ENCODE measurements at places on chromosomes 7 and 10.

DNA sequence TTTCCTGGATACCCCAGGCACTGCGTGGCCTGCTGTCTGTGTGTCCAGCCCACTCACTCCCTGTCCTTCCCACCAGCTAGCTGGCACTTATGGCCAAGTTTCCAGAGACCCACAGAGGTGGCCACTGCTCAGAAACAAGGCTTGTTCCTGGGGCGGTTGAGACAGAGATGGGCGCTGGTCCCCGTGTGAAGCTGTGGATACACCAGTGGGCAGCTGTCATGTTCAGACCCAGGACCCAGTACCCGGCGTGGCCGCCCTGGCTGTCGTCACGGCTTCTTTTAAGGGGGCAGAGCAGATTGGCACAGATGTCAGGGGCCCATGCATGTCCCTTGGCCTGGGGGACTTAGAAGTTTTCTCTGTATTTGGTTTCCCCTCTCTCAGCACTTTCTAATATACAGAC is 36.3 kb downstream of the FOXL3 start:
- DNase-seq: no peak

DNA sequence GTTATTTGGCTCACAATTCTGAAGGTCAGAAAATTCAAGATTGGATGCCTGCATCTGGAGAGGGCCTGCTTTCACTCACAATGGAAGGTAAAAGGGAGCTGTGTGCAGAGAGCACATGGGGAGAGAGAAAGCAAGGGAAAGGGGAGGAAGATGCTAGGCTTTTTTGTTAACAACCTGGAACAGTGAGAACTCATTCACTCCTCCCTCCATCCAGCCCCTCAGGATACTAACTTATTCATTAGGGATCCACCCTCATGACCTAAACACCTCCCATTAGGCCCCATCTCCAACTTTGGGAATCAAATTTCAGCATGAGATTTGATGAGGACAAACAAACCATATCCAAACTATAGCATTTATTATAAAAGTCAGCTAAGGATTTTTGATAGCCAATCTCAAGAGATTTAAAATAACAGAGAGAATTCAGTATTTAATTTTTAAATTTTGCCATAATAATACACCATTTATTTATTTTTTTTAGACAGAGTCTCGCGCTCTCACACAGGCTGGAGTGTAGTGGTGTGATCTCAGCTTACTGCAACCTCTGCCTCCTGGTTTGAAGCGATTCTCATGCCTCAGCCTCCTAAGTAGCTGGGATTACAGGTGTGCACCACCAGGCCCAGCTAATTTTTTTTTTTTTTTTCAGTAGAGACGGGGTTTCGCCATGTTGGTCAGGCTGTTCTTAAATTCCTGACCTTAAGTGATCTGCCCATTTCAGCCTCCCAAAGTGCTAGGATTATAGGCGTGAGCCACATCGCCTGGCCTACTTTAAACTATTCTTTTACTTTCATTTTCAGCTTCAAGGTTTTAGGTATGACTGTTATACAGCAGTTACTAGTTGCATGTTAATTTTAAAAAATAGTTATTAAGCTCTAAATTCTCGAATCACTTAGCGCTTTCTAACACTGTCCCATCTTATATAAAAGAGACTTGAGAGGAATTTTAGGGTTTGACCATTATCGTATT is 20.3 kb upstream of the ETV1 start:
- no peak for DNase-seq

- DNase-seq: peak; percentile 27
Measured at GRCh38 chr7:76155938-76156337, 45.8 kb upstream of the SRRM3 start.

DNA sequence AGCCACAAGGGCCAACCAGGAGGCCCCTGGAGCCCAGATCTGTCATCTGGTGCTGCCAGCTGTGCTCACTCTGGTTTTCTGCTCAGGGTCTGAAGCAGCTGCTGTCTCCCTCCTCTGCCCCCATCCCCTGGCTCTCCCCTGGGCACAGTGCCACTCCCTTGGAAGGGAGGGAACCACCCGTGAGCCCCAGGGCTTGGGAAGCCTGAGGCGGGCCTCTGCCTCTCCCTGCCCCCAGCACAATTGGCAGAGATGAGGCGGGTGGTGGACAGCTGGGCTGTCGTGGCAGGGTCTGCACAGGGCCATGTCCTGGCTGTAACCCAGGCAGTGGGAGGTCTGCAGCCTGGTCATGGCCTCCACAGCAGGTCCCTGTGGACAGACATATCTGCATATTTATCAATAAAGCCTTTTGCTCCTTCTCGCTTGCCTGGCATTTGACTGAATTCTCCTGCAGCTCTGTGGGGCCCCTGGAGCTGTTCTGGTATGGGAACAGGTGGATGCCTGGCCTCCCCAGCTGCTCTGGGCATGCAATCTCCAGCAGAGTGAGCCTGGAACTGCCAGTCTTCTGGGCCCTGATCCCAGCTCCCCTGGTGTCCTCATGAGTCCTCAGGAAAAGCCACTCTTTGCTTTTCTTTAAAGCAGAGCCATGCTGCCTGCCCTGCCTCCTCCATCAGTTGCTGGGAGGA is 1.6 kb upstream of the ANKRD2 start:
- DNase-seq: no peak

DNA sequence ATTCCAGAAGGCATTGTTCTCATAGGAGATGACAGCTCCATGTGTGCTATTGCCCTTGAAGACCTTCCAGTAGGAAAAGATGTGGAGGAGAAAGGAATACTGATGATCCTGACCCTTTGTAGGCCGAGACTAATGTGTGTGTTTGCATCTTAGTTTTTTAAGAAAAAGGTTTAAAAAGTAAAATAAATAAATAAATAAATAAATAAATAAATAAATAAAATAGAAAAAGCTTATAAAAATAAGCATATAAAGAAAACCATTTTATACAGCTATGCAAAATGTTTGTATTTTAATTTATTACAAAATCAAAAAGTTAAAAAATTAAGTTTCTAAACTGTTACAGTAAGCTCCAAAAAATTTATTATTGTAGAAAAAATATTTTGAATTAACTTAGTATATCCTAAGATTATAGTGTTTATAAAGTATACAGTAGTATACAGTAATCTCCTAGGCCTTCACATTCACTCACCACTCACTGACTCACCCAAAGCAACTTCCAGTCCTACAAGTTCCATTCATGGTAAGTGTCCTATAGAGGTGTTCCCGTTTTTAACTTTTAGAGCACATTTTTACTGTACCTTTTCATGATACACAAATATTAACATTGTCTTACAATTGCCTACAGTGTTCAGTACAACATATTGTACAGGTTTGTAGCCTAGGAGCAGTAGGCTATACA is 435.2 kb upstream of the SEMA3A start:
- no peak for DNase-seq

- no peak for DNase-seq
Measured at GRCh38 chr7:98997846-98998245, 119.5 kb downstream of the TRRAP start.

GRCh38 chr10:97567891-97568290 is 4.7 kb upstream of the ANKRD2 start:
- DNase-seq: no peak

- no peak for DNase-seq
Measured at GRCh38 chr10:130066743-130067142, 43.9 kb downstream of the C10orf143 start.

GRCh38 chr10:76626386-76626785 is 1011.2 kb downstream of the KCNMA1 start:
- no peak for DNase-seq

DNA sequence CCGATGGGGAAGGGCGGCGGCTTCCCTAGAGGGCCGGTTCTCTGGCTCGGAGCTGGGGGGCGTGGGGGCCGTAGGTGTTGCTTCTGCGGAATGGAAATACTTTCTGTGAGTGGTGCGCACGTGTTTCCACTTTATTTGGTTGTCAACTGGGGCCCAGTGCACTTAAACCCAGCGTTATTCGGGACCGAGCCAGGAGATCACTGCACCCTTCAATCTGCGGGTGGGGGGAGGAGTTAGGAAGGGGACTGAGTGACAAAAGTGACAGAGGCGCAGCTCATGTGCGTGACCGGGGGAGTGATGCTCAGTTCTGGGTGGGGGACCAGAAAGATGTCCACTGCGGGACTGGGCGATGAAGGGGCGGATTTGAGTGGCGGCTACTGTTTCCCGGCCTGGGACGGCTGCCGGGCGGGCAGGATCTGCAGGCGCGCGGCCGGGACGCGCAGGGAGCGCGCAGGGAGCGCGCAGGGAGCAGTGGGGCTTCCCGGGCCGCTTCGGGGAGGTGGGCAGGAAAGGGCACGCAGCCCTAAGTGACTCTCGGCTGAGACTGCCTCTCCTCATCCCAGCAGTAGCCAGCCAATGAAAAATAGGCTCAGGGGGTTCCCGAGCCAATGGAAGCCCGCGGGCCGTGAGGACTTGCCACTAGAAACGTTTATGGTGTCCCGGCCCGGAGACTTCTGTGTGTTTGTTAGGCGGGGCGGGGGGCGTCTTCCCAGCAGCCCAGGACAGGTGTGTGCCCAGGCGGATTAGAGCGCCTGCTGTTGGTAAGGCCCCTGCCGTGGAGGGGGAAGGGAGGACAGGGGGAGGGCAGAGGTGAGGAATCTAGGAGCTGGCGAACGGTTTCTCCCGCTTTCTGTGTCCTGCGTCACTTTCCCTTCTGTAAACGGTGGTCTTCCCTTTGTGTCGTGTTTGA is 54.3 kb upstream of the KDM7A start:
- DNase-seq: peak; percentile 41

DNA sequence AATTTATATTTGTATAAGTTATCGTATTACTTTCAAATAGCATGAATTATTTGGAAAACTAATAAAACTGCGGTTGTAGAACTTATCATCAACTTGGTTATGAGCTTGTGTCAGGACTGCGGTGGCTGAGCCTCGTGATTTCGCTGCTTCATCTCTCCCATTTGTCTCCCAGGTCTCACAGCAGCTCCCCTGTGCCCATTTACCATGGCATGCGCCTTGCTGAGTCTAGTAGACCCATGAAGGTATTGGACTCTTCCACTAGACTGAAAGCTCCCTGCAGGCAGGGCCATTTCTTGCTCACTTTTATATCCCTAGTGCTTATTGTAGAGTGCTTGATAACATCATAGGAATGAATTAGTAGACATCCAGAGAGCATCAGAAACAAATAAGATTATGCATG is 53.9 kb downstream of the CPXM2 start:
- no peak for DNase-seq

DNA sequence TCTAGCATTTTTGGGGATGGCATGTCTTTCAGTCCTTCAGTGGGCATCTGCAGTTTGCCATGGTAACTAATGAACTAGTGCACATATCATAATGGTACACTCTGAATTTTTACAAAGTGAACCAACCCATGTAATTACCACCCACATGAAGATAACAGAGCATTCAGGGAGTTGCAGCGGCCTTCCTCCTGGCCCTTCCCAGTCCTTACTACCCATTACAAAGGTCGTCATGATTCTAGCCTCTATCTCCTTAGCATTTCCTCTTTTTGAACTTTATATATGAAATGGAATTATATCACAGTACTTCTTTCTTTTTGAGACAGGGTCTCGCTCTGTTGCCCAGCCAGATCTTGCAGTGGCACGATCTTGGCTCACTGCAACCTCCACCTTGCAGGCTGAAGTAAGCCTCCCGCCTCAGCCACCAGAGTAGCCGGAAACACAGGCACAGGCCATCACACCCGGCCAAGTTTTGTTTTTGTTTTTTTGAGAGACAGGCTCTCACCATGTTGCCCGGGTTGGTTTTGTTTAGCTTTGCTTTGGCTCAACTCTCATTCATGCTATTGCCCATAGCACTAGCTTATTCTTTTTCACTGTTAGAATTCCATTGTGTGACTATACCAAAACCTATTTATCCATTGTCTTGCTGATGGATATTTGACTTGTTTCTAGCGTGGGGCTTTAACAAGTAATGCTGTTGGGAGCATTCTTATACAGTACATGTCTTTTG is 79.2 kb downstream of the APBB1IP start:
- no peak for DNase-seq

DNA sequence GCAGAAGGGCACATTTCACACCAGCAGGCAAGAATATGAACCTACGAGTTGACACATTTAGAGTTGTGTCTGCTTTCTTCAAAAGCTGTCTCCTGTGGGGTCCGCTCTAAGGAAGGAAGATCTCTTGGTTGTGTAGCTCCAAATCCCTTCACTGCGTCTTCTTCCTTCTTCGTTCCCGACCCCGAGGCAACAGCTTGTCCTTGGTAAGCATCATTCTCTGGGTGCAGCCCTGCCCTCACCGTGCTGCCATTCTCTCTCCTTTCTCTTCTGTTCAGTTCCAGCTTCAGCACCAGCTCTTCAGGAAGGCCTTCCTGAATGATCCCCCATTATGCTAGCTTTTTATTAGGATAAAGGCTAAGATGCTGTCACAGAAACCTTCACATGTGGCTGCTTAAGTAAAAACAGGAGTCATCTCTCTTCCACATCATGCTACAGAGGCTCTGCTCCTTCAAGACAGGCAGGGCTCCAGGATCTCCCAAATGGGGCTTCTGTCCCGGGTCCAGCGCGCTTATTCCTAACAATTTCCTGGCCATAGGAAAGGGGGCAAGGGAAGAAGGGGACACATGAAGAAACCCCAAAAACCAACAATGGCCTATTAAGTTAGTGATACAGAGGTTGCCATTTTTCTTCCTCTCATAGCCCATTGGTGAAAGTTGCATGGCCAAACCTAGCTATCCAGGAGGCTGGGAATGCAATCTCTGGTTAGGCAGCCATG is 52.2 kb upstream of the SHH start:
- no peak for DNase-seq

DNA sequence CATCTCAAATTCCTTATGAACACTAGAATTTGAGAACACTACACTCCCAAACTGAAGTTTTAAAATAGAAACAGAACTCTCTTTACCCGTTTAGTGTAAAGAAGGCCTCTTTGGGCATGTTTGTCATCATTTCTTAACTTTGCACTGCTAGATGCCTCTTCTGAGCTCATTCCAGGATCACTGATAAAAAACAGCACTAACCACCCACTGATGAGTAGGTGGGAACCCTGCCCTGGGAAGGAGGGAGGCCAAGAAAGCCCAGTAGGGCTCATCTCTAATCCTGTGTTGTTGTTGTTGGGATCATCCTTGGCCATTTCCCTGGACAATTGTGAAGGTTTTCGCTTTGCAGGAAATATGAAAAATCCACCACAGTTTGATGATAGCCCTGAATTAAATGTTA is 68.2 kb downstream of the CUBN start:
- peak; percentile 45 for DNase-seq

- DNase-seq: no peak
Measured at GRCh38 chr7:1856161-1856887, 186.2 kb downstream of the ELFN1 start.

- peak; percentile 57 for DNase-seq
Measured at GRCh38 chr7:43636093-43636492, 53.2 kb downstream of the STK17A start.

GRCh38 chr7:92647011-92647625 is 56.9 kb upstream of the FAM133B start:
- DNase-seq: no peak

DNA sequence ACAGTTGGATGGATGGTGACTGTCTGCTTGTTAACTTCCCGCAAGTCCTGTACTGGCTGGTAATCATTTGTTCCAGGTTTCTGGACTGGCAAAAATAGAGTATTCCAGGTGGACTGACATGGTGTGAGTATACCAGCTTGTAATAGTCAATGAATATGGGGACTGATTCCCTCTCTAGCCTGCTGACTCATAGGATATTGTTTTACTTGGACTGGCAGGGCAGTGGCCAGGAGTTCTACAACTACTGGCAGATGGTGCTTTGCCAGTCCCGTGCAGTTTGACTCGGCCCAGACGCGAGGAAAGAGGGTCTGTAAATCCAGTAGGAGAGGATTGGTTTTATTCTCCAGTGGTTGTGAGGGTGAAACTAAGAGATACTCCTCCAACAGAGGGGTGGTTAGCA is 78.0 kb downstream of the PRR15 start:
- no peak for DNase-seq
